GM03348 (cell line): ENCODE measurements at places on chromosomes 3 and 15.
A peak's percentile ranks its signal among the peaks of the same experiment; 100 is the strongest.

DNA sequence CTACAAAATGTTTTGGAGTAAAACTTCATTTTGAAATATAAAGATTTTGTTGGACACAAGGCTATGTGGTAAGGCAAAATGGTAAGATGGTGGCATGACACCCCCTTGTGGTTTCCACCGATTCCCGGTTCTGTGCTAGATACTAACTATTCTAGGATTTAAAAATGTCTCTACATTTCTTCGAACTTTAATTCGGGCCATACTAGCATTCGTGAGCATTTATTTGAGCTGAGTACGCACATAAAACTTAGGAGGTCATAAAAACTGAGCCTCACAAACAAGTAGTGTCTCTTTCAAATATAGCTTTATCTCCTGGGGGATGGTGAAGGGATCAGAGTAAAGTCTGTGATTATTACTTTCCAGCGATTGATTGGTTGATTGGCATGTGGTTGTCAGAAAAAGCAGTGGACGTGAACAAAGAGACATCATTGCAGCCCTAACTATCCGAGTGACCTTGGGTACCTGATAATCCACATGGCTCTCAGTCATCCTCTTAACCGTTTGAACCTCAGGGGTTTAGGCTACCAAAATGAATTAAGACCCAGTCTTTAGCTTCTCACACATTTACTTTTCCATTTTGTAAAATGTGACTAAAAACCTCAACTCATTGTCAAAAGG lies 1.1 kb upstream of the ZNF639 start:
- DNase-seq: peak; percentile 69

GRCh38 chr3:127045435-127046045 lies 62.6 kb downstream of the PLXNA1 start:
- DNase-seq: no peak

GRCh38 chr3:158447408-158447807 lies 123.6 kb upstream of the MLF1 start:
- DNase-seq: no peak

DNA sequence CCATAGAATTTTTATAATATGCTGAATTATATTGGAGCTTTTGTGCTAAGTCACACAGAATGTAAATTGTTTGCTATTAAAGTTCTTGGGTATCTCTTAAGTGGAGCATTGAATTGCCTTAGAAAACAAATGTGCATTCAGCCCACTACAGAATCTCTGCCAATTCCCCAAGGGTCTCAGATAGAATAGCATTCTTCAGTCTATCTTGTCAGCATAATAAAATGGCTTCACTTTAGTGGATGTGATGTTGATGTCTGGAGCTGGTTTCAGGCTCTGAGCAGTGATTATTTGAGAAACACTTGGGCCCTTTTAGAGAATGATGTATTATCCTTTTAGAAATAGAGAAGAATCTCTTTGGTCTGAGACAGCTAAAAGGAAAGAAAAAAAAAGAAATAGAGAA lies 45.2 kb downstream of the LRCH3 start:
- no peak for DNase-seq

DNA sequence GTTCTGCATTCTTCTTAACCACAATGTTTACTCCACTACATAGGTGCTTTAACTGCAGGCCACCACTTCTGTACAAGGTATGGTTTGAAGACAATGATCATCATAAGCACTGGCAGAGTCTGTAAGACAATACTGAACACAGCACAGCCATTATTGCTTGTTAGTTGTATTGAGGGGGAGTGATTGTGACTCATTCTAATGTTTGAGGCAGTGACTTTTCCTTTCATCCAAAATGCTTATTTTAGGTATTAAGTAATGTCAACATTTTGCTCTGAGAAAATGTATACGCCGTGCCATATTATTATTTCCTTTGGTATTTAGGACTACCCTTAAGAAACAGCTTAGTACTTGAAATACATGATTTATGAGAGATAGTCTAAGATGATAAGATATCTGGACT lies 618.2 kb upstream of the ZNF717 start:
- no peak for DNase-seq

GRCh38 chr3:108008931-108009639 lies 81.7 kb downstream of the CD47 start:
- DNase-seq: peak; percentile 60

- DNase-seq: no peak
These were observed 340 bp downstream of the TTLL3 start for GRCh38 chr3:9810433-9810770.

GRCh38 chr3:70737666-70738290 lies 425.3 kb upstream of the MDFIC2 start:
- DNase-seq: no peak

GRCh38 chr3:107810171-107811071 lies 280.4 kb downstream of the CD47 start:
- DNase-seq: no peak

GRCh38 chr3:118781232-118781631 lies 253.4 kb downstream of the IGSF11 start:
- DNase-seq: no peak

GRCh38 chr3:168534761-168535160 lies 439.0 kb upstream of the GOLIM4 start:
- no peak for DNase-seq

DNA sequence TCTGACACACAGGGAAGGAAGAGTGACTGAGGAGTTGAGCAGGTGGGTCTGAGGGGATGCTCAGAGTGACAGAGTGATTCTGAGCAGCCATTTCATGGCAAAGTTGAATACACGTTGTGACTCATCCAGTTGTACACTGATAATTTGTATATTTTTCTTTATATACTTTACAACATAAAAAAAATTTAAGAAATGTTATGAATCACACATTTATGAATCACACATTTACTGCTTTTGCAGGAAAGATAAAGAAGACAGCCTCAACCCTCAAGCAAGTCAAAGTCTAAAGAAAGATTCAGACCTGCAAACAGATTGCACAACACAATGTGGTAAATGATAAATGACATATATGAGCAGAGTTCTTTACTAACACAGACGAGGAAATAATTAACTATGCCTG lies 21.0 kb upstream of the CHMP2B start:
- DNase-seq: peak; percentile 56

DNA sequence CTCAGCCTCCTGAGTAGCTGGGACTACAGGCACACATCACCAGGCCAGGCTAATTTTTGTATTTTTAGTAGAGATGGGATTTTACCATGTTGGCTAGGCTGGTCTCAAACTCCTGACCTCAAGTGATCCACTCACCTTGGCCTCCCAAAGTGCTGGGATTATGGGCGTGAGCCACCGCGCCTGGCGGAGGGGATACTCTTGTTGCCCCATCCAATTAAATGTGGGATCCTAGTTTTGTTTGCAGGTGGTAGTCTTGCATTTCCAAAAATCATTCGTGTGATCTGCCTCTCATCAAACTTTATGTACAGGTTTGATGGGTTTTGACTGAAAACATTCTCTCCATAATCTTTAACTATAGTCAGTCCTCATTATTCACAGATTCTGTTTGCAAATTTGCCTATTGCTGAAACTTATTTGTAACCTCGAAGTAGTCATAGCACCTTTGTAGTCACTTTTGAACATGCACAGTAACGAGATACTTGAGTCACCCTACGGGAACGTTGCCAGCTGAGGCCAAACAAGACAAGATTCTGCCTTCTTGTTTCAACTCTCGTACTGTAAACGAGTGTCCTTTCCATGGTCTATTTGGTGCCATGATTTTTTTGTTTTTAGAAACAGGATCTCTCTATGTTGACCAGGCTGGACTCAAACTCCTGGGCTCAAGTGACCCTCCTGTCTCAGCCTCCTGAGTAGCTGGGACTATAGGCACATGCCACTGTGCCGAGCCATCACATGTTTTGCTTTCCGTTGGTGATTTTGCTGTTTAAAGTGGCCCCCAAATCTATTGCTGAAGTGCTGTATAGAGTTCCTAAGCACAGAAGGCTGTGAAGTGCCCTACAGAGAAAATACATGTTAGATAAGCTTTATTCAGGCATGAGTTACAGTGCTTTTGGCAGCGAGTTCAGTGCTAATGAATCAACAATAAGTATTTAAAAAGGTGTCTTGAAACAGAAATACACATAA lies 8.1 kb upstream of the MAPK6 start:
- DNase-seq: peak; percentile 31

DNA sequence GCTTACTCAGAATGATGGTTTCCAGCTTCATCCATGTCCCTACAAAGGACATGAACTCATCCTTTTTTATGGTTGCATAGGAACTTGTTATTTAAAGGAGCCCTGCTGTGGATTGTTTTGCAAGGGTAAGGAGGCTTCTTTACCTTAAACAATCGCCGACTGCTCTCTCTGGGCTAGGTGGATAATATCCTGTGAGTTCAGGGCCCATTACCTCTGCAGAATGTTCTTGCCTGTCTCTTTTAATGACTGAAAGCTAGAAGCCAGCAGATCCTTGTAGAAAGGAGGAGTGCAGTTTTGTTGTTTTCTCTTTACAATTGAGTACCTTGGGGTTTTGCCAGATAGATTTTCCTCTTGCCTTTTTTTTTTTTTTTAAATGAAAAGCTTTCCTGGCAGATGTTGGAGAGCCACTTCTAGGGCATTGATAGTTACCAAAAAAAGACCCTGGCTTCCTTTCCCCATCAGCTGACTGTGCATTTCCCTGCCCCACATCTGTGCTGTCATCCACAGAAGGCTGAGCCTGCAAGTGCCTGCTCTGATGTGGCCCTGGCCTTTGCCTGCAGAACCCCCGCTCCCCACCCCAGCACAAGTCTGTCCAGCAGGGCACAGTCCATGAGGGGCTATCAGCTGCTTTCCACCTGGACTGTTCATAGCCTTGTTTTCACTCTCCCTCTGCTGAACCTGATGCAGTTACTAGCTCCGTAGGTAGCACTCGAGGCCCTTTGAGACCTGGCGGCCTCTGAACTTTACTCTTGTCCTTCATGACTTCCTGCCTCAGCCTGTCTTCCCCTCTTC lies 113.1 kb downstream of the CHCHD6 start:
- no peak for DNase-seq

GRCh38 chr3:28912120-28912885 lies 368.6 kb upstream of the RBMS3 start:
- no peak for DNase-seq

- DNase-seq: no peak
These were observed 6.5 kb downstream of the MCTP2 start for GRCh38 chr15:94237903-94238302.

- no peak for DNase-seq
These were observed 254.1 kb upstream of the ZNF717 start for GRCh38 chr3:76039431-76039830.

- no peak for DNase-seq
These were observed 1.6 kb upstream of the WDR82 start for GRCh38 chr3:52280050-52280461.

DNA sequence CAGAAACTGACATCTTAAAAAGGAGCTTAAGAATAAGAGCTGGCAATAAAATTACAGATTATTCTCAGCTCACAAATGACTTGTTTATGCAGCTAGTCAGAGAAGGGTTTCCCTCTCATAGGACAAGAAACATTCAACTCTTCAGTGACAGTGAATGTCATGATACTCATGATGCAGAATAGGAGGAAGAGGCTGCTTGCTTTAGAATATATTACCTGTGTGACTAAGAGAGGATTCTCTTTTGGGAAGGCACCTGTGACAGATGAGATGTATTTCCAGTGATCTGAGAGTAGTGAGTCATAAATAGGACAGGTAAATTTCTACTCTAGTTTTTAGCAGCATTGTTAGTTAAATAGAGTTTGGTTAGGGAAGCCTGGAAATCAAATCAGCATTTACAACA lies 39.9 kb downstream of the RASA2 start:
- DNase-seq: no peak

DNA sequence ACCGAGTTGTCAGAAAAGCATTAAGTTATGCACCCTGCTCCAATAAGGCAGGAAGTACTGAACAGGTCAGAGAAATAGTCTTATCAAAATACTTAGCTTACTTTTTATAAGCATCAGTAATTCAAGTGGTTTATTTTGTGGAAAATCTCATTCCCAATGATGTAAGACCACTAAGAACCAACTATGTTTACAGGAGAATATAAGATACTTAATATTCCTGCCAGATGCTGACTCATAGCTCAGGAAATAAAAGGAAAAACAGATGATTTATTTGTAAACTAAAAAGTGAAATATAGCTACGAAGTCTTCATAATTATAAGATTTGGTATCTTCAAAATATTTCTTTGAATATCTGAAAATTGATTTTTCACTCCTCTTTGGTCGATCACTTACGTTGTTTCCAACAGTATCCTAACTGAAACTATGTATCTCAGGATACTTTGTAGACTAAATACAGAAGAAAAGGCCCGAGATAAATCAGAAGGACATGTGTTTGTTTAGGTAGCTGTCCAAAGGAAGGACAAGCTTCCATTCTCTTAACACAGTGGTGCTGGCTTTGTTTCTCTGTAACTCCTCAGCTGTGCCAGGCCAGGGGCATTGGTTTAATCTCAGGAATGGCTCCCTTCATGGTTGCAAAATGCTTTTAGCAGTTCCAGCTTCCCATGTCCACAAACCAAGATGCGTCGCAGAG lies 295.8 kb downstream of the GBE1 start:
- DNase-seq: no peak

GRCh38 chr3:156957715-156958114 lies 131.6 kb downstream of the LEKR1 start:
- DNase-seq: no peak

GRCh38 chr3:21140785-21141184 lies 610.2 kb downstream of the ZNF385D start:
- no peak for DNase-seq

DNA sequence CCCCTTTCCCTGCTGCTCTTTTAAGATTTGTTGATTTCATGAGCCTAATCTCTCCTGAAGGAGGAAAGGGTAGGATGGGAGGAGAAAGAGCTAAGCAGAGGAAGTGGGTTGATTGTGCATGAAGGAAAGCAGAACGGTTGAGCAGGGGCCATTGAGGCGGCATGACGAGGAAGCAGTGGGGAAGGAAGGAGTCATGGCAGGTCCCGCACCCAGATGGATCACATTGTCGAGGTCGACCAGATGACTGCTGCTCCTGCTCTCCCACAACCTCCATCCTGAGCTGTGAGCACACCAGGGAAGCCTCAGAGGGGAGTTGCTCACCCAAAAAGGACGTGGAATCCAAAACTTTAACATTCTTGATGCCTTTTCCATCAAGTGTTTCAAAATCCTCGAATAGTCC lies 42.8 kb downstream of the ABTB1 start:
- DNase-seq: no peak

GRCh38 chr15:98395974-98396610 lies 252.2 kb upstream of the IGF1R start:
- DNase-seq: no peak

DNA sequence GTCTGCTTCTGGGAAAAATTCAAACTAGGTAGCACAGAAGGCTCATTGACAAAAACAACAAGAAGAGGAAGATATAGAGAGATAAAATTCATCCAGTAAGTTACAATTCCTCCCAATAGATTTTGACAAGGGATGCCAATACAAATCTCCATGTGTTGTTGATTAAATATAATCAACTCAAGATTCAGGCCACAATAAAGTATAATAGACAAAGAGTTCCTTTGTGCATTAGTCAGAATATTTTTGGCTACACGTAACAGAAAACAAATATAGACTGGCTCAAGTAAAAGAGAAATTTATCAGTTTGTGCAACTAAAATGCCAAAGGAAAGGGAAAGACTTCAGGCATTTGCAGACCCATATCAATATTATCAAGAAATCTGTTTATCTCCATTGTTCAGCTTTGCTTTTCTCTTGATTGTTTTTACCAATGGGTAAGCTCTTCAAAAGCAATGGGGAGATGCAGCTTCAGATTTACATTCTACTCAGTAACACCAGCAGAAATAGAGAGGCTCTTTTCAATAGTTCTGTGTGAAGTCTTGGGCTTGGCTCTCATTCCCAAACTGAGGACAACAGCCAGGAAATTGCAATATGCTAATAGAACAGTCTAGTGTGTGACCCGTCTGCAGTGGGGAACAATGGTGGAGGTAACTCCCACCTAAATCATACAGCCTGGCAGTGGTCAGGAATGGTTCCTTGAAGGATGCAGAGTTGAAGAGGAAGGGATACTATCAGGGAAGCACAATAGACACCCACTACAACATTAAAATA lies 77.6 kb upstream of the PROK2 start:
- peak; percentile 61 for DNase-seq
